Activated CD4-positive, alpha-beta memory T cell treated with anti-CD3 and anti-CD28 coated beads, Interleukin-2, amount 10 ng/mL, durations not matched to agents 7 days and 5 days (primary cell): ENCODE measurements at places on chromosomes 12 and 14. TPM values are rescaled to one million over a fixed set of nuclear protein-coding genes. Genes with fewer than 3 reads are reported as not detected.

COCH gene
- 0.55 TPM for total RNA-seq

RNASE4 gene
- 2.7 TPM for total RNA-seq

TMTC3 gene
- total RNA-seq = 5.9 TPM

DNA sequence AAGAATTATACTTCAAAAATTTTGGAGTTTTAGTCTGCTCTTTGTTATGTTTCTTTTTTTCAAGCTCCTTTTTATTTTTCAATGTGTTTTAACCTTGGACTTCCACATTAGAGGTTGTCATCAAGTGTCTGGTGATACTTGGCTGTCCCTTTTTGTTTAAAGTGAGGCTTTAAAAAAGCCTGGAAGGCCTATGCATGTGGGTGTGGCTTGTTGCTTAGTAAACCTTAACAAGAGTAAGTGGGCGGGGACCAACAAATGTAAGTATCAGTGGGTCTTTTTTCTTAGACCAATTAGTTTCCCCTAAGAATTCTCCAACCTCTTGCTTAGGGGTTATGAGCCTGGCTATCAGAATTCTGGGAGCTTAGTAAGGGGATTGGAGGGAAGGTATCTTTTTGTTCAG is 26.4 kb downstream of the HCFC2 start:
- H3K36me3 ChIP-seq = peaks cover 56% of the 10 kb centered on the region
- H3K27ac ChIP-seq = no peak overlapping the region

VDR gene
- 62.9 TPM for total RNA-seq

DNA sequence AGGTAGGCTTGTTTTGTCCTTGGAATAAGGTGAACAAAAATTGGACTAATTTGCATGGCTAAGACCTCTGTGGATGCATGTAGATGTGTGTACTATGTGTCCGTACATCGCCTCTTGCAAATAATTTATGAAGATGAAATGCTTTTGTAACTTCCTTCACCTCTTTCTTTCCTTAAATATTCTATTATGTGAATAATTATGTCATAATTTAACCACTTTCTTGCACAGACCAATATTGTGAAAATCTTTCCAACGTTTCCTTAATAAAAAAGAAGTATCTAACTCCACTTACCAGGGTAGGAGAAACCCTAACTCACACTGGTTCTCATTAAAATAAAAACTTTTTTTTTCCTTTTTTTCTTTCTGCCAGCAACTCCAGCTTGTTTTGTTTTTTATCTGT is 4.0 kb downstream of the NANOG start:
- H3K4me1 ChIP-seq = no peaks in the 10 kb centered on the region
- no peak overlapping the region for H3K27ac ChIP-seq
- H3K36me3 ChIP-seq = no peaks in the 10 kb centered on the region
- no peak overlapping the region for H3K4me3 ChIP-seq

GRCh38 chr14:104792945-104793702 is 2.4 kb downstream of the AKT1 start:
- H3K27me3 ChIP-seq = peaks cover 4% of the 10 kb centered on the region
- peak overlapping the region; percentile 86 for H3K4me3 ChIP-seq
- DNase-seq = no peak
- H3K4me1 ChIP-seq = peaks cover 40% of the 10 kb centered on the region

DNA sequence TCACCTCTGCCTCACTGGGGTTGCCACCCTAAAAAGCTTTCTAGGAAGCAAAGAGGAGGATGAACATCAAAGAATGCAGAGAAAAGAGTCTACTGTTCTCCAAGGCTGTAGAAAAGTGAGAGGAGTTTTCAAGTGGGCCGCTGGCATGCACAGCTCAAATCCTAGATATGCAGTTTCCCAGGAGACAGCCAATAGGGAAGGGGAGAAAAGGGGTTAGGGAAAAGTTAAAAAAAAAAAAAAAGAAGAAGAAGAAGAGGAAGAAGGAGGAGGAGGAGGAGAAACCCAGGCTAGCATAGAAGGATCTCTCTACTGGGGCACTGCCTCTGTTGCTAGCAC is 682 bp downstream of the BATF start:
- H3K36me3 ChIP-seq = peaks cover 54% of the 10 kb centered on the region
- peak overlapping the region; percentile 99 for H3K4me3 ChIP-seq
- H3K27me3 ChIP-seq = no peaks in the 10 kb centered on the region
- H3K4me1 ChIP-seq = peaks cover 70% of the 10 kb centered on the region
- peak overlapping the region; percentile 94 for H3K27ac ChIP-seq
- DNase-seq = no peak

DNA sequence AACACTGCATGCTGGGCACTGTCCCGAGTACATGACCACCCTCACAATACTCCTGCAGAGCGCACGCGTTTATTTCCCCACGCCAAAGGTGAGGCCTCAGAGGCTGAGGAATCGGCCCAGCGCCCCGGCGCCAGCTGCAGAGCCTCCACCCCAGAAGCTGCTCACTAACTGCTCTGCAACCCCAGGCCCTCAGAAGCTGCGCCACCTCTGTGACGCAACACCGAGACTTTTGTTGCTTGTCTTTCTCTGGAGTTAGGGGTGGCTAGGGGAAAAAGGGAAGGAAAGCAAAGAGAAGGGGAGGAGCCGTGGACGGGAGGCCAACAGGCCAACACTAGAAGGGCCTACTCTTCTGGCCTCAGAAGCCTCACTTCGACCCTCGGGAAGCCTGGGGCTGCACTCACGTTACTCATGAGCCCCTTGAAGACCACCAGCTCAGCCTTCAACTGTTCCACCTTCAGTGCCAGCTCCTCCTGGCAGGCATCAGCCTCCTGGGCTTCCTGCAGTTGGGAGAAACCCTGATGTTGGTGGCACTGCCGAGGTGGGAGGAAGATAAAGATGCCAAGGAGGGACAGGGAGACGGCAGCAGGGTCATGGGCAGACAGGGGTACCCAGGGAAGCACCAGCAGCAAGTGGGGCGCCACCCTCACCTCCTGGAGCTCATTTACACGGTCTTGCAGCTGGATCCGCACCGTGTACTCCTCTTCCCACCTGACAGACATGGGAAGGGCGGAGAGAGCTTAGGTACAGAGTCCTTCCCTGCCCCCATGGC is 5.4 kb downstream of the IFFO1 start:
- H3K27me3 ChIP-seq = no peaks in the 10 kb centered on the region
- peaks cover 55% of the 10 kb centered on the region for H3K36me3 ChIP-seq
- no peak overlapping the region for H3K27ac ChIP-seq
- no peak overlapping the region for H3K4me3 ChIP-seq
- H3K4me1 ChIP-seq = peaks cover 38% of the 10 kb centered on the region
- no peak for DNase-seq

NELL2 gene
- total RNA-seq = 10.5 TPM

DNA sequence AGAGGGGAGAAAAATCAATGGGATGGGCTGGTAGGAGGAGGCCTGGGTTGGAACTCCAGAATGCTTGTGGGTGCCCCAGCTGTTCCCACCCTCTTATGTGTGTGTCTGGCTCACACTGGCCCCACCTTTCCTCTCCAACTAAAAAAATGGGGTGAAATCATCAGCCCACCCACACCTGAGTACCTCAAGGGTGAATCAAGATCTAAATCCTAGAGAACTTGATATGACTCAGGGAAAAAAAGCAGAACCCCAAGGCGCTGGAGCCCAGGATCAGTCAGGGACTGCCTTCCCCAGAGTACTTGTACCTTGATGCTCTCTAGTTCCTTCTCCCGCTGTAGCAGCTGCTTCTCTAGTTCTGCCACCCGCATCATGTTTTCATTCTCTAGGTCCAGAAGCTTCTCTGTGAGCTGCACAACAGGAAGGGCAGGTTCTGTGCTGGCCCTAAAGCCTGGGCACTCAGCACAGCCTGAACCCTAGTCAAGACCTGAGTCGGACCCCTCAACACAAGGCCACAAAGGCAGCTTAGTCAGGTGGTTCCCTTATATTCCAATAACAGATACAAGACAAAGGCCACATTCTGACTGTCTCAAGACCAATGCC is 29.7 kb downstream of the PRPF40B start:
- H3K36me3 ChIP-seq = peaks cover 39% of the 10 kb centered on the region
- no peak for DNase-seq
- H3K4me1 ChIP-seq = peaks cover 18% of the 10 kb centered on the region
- no peak overlapping the region for H3K4me3 ChIP-seq

- peaks cover 1% of the 10 kb centered on the region for H3K27me3 ChIP-seq
- H3K27ac ChIP-seq = no peak overlapping the region
- peaks cover 59% of the 10 kb centered on the region for H3K36me3 ChIP-seq
- no peak for DNase-seq
- peaks cover 30% of the 10 kb centered on the region for H3K4me1 ChIP-seq
Observed at GRCh38 chr12:122868471-122869177, 27.3 kb downstream of the VPS37B start.

DNA sequence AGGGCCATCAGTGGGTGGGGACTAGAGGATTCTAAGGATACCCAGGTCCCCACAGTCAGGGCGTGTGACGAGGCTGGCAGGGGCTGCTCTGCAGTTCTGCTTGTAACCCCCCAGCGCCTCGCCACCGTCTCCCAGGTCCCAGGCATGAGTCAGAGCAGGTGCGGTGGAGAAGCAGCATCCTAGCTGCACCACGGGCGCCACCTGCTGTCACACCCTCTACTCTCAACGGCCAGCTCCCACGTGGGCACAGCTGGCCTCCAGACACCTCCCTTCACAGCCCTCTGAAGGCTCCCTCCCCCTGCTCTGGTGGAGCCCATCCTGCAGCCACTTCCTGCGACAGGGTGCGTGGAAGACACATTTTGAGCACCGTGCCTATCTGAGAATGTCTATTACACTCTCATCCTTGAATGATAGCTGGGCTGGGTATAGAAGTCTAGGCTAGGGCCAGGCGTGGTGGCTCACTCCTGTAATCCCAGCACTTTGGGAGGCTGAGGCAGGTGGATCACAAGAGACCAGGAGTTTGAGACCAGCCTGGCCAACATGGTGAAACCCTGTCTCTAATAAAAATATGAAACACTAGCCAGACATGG is 6.9 kb upstream of the NUDT14 start:
- H3K4me3 ChIP-seq = no peak overlapping the region
- H3K4me1 ChIP-seq = no peaks in the 10 kb centered on the region
- H3K36me3 ChIP-seq = no peaks in the 10 kb centered on the region

- H3K4me1 ChIP-seq = no peaks in the 10 kb centered on the region
- H3K27ac ChIP-seq = no peak overlapping the region
- no peak overlapping the region for H3K4me3 ChIP-seq
Observed at GRCh38 chr14:85915711-85916110, 385.8 kb downstream of the FLRT2 start.

GSC gene
- total RNA-seq = not detected

- no peak for DNase-seq
- no peaks in the 10 kb centered on the region for H3K36me3 ChIP-seq
- no peak overlapping the region for H3K27ac ChIP-seq
- H3K4me3 ChIP-seq = no peak overlapping the region
- no peaks in the 10 kb centered on the region for H3K27me3 ChIP-seq
- no peaks in the 10 kb centered on the region for H3K4me1 ChIP-seq
Observed at GRCh38 chr12:78060186-78060585, 229.5 kb downstream of the NAV3 start.

DNA sequence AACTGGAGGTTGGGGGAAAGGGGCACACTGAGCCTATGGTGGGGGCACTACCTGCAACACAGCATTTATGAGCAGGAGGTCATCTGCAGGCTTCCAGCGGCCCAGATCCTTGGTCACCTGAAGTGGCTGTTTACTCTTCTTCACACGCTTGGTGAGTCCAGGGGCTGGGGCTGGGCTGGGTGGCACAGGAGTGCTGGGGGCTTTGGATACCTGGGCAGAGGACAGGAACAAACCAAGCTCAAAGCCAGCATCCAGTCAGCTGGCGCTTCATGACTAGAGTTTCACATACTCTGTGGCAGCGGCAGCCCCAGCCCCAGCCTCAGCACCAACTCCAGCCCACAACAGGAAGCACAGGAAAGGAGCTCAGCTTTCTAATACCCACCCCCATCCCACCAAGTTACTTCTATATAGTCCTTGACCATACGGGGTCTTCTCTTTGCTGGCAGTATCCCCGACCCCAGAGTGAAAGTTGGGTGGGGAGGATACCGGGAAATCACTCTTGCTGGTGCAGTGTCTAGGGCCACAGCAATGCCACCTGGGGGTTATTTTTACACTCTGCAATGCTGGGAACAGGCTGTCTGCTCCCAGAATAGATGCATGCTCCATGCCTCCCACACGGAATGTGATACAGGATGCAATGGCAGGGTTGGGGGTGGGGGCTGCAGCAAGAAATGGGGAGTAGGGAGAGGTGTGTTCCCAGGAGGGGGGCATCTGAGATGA is 3.1 kb downstream of the MCRS1 start:
- H3K27ac ChIP-seq = peak overlapping the region; percentile 80
- no peaks in the 10 kb centered on the region for H3K27me3 ChIP-seq
- H3K4me3 ChIP-seq = peak overlapping the region; percentile 19
- peaks cover 61% of the 10 kb centered on the region for H3K36me3 ChIP-seq

GRCh38 chr14:91774140-91775096 is 42.5 kb upstream of the CATSPERB start:
- no peak for DNase-seq
- peaks cover 7% of the 10 kb centered on the region for H3K4me1 ChIP-seq
- no peak overlapping the region for H3K4me3 ChIP-seq
- H3K27ac ChIP-seq = no peak overlapping the region
- no peaks in the 10 kb centered on the region for H3K27me3 ChIP-seq

FAM161B gene
- 2.1 TPM for total RNA-seq

- no peaks in the 10 kb centered on the region for H3K36me3 ChIP-seq
- no peak overlapping the region for H3K4me3 ChIP-seq
- H3K4me1 ChIP-seq = no peaks in the 10 kb centered on the region
- no peak overlapping the region for H3K27ac ChIP-seq
- DNase-seq = no peak
Observed at GRCh38 chr14:30532264-30532663, 26.7 kb upstream of the G2E3 start.

GRCh38 chr12:2372735-2373134 is 319.9 kb downstream of the CACNA1C start:
- DNase-seq = no peak
- no peak overlapping the region for H3K27ac ChIP-seq
- no peak overlapping the region for H3K4me3 ChIP-seq
- H3K4me1 ChIP-seq = peaks cover 3% of the 10 kb centered on the region
- H3K27me3 ChIP-seq = peaks cover 20% of the 10 kb centered on the region

DNA sequence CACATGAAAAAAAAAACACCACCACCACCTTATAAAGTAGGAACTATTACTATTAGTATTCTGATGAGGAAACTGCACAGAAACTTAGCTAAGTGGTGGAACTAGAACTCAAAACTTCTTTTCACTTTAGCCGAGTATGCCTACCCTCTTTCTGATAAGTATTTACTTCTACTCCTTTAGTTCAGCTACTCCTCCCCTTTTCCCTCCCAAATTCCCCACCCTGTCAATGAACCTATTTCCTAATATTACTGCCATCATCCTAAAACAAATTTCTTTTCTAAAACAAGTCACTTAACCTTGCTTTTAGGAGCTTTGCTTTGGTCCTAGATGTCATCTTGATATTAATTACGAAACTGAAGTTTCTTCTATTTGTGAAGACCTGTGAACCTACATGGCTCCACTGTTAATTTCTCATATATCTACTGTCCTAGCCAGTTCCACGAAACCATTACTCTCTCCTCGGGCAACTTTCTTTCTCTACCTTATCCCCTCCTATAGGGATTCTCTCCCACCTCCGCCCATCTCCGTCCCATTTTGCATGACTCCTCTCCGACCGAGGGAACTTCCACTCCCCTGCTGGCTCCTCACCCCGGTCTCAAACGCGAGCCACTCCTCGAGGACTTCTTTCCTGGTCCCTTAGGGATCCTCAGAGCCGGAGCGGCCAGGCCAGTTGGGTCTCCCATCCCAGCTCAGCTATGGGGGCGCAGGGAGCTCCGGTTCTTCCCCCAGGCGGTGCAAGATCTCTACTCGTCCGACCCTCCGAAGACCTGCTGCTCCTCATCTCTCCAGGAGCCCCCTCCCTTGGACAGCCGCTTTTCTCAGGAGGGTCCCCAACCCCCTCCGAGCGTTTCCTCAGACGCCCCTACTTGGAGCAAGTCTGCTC is 1.1 kb downstream of the NUMB start:
- peaks cover 44% of the 10 kb centered on the region for H3K4me1 ChIP-seq
- no peak for DNase-seq
- no peaks in the 10 kb centered on the region for H3K27me3 ChIP-seq
- peaks cover 10% of the 10 kb centered on the region for H3K36me3 ChIP-seq

HAL gene
- 0.23 TPM for total RNA-seq

EGLN3 gene
- total RNA-seq = 12.0 TPM
